ENCODE measurements at places on chromosomes 4 and X.

DNA sequence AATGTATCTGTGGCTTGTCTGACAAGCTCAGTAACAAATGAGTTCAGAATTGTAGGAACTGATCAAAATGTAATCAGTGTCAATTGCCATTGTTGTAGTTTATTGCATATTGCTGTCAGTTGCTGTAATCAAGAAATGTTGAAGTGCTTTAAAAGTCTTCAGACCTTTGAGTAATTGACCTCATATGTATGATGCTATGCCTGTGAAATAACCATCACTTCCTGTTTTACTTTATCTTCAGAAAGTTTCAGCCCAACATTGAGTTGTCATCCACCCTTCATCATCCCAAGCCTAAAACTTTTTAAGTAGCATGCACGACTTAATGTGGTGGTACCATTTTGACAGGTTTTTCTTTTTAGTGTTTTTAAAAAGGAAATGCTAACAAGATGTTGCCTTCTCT, 212.4 kb downstream of the ARHGAP10 start:
- no peak for DNase-seq

GRCh38 chr4:87103691-87104187, 116.7 kb downstream of the KLHL8 start:
- no peak for DNase-seq

- no peak for DNase-seq
Measured at GRCh38 chr4:112823156-112823555, 186.2 kb downstream of the LARP7 start.

DNA sequence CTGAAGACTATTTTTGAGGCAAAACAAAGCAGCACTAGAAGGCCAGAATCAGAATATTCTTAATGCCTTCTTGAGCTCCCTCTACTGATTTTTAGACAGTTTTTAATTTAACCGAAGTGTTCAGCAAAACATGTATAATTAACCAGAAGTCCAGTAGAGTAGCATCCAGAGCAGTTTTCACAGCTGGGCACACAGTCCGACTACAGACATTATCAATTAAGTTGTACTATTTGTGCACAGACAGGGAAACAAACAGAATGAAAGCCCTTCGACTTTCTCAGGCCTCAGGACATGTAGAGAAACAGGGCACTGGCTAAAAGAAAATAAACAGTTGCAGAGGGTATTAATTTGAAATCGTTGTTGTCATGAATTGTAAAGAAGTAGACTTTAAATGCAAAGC, 11.9 kb downstream of the FSTL5 start:
- DNase-seq: no peak

DNA sequence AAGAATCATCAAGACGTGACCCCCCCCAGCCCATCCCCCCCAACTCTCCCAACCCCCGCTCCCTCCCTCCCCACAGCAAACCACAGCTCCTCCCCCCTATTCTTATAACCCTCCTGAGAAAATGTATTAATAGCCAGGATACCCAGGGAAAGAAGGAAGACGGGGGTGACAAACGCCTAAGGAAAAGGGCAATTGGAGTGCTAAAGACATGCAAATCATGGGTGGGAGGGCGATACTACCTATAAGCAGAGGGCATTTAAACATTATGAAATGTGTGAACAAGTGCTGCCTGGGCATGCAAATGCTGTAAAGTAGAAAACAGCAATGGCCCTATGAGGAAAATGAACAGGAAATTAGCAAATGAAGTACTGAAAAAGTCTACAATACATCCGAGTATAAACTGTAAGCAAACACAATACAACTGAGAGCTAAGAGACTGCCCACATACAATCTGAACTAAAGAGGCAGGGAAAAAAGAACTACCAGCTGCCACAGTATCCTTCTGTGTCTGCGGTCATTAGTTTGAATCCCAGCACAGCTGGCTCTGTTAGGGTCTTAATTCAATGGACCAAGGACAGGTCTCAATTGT, 2.4 kb downstream of the CXXC4 start:
- DNase-seq: no peak

GRCh38 chrX:46500054-46500453, 45.2 kb downstream of the ZNF674 start:
- DNase-seq: no peak

GRCh38 chrX:2614911-2615310, 76.2 kb upstream of the CD99 start:
- DNase-seq: peak; percentile 74

DNA sequence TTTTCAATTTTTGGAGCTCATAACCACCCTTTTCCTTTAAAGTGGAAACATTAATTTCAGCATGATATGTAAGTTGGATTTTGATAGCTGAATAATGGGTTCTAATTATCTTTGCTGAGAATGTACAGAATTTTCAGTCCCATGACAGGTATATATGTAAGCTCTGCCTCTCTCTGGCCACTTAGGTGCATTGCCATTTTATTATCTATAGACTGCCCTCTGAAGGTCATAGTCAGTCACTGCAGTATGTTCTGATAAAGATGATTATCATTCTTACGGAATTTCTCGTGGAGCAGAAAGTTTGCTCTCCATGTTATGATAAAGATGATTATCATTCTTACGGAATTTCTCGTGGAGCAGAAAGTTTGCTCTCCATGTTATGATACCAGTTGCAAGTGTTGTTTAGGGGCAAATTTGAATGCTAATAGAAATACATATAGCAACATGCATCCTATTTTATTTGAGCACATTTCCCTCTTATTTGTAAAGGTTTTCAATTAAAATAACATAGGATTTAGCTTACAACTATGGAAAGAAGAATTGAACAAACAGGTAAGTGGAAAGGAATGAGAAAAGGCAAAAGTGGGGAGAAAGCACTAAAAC, 10.4 kb downstream of the AFP start:
- DNase-seq: peak; percentile 28

DNA sequence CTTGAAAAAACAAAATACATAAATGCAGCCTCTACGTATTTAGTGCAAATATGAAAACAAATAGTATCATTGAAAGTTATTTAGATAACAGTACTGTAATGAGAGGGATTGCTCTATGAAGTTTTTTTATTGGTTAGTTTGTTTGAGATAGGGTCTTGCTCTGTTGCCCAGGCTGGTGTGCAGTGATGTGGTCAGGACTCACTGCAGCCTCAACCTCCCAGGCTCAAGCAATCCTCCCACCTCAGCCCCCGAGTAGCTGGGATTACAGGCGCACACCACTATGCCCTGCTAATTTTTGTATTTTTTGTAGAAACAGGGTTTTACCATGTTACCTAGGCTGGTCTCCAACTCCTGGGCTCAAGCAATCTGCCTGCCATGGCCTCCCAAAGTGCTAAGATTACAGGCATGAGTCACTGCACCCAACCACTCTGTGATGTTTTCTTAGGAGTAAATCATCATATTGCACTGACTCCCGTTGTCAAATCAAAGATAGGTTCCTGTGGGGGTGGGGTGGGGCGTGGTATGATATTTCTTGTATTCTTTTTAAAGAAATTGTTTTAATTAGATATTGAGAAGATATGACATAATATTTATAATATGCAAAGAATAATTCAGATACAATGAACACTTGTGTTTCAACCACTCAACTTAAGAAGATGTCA, 75.8 kb downstream of the ATG4A start:
- DNase-seq: no peak

GRCh38 chr4:107037199-107037584, 1.1 kb upstream of the DKK2 start:
- peak; percentile 43 for DNase-seq

DNA sequence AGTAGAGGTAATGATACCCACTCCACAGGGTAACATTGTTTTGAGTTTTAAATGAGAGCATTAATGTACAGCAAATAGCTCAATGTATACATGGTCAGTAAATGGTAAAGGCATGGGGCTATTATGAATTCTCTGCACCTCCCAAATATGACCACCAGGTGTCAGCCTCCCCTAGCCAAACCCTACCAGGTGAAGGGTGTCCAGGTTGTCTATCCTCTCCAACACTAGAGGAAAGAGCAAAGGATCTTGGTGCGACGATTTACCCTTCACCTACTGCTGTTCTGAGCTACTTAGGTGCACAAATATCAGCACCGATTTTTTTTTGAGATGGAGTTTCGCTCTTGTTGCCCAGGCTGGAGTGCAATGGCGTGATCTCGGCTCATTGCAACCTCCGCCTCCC, 26.5 kb upstream of the XIAP start:
- peak; percentile 42 for DNase-seq
